Skeletal muscle cell (primary cell): ENCODE measurements at places on chromosomes 16 and 17.

DNA sequence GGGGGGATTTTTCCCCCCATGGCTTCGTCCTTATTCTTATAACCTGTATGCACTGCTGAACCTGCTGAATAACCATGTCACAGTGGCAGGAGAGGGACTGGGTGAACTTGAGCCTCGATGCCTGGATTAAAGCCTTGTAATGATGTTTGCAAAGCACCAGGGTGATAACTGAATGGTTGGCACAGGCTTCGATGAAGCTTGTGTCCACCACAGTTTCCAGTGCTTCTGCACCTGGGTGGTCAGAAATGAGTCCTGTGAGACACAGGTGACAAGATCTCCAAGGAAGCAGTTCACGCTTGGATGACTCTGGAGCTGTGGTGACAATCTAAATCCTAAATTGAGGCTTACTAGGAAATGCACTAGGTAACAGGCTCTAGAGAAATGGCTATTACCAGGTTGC lies 729.3 kb downstream of the MAF start:
- no peak for DNase-seq

DNA sequence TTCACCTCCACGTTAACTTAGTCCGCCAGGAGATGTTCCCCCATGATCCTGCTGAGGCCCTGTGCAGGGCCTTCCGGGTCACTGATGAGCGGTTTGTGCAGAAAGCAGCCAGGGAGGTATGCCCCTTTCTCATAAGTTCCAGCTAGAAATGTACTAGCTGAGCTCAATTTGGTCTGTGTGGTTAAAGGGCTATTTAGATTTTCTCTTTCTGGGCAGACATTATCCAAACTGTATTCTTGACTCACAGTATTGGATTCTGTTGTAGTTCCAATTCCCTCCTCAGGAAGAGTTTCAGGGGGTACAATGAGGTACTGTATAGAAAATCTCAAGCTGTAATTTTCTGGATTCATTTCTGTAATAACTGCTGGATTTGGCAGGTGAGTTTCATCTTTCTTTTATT lies 137.1 kb downstream of the TRIM37 start:
- no peak for DNase-seq

DNA sequence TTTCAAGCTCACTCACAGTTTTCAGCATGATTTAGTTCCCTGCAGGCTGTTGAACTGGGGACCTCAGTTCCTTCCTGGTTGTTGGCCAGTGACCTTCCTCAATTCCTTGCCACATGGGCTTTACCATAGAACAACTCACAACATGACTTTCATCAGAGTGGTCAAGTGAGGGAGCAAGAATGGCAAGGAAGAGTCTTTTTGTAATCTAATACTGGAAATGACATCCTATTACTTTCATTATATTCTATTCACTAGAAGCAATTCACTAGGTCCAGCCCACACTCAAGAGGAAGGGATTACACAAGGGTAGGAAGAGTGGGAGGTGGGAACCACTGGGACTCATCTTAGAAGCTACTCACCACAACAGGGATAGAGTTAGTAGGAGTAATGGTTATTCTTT lies 57.6 kb downstream of the SYT17 start:
- DNase-seq: no peak

DNA sequence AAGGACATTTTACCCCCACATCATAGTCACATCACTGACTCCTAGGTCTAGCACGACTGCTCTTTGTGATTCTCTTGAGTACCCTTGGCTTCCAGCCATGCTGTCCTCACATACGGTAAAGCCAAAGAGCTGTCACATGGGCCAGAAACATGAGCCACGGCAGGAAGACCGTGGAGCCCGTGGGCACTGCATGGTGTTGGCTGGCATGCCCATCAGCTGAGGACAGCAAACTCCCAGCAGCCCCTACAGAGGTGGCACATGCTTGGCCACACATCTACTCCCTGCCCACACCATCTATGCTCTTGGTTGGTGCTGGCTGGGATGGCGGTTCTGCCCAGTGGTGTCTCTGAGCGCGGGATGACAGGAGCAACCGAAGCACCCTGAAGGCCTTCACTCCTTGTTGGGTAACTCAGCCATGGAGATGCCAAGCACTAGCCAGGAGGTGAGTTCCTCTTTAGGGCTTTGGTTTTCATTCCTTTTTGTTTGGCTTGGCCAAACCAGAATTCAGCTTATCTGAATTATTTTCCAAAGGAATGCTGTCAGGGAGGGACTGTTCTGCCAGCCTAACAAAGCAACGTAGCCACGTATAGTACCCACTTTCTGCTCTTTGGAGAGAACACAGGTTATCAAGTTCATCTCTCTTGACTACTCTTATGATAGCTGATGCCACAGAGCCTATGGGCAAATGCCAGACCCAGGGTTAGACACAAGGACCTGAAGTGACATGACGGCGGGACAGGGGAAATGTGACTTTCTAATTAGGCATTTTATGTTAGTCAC lies 10.0 kb downstream of the TNFAIP1 start:
- no peak for DNase-seq

GRCh38 chr17:76544546-76545365 lies 4.9 kb downstream of the PRCD start:
- no peak for DNase-seq

DNA sequence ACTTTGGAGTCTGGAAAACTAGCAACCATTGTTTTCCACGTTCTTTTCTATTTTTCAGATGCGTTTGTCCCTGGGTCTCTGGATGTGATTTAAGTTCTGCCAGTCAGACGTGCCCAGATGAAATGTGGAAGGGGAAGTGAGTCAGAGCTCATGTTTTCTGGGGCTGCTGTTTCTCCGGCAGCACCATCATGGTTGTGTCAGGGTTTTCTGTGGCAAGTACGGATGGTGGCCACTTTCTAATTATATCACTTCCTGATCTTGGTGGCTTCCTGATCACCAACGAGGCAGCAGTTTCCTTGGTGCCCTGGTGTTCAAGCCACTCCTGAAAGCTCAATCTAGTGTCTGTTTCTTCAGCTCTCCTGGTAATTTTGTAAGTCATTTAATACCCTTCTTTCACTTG lies 31.4 kb upstream of the PMFBP1 start:
- no peak for DNase-seq

- DNase-seq: no peak
These were observed 18.2 kb upstream of the MAP3K14 start for GRCh38 chr17:45334701-45335677.

- no peak for DNase-seq
These were observed 28.2 kb downstream of the SLC39A11 start for GRCh38 chr17:73064084-73064938.

- DNase-seq: peak; percentile 58
These were observed 147.5 kb upstream of the GSE1 start for GRCh38 chr16:85465328-85466303.
